ENCODE measurements at places on chromosomes 5 and 9.

- no peak for DNase-seq
Observed at GRCh38 chr5:10989577-10990263, 228.7 kb upstream of the DAP start.

DNA sequence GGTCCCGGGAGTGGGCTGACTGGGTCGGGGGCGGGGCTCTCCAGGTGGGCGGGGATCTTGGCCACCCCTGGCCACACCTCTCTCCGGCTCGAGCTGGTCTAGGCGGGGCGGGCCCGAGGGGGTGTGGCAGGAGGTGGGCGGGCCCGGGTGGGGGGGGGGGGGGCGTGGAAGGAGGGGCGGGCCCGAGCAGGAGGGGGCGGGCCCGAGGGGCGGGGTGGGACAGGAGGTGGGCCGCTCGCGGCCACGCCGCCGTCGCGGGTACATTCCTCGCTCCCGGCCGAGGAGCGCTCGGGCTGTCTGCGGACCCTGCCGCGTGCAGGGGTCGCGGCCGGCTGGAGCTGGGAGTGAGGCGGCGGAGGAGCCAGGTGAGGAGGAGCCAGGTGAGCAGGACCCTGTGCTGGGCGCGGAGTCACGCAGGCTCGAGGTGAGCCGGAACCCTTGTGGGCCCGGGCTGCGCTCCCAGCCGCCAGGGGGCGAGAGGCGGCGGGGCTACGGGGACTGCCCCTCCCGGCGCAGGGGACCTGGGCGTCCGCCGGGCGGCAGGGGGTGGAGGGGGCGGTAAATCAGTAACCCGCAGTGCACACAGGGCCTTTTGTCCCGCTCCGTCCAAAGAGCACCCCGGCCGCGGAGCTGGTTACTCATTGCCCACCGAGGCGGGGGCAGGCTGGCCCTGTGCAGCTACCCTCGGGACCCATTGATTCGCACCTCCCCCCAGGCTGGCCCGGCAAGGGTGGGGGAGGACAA, at the start of gene FGFR4:
Gene FGFR4 (plus strand): TSS at position 262 of the 744 bp plus-strand sequence. CDS start 2,688 bp downstream, outside the sequence.
- peak; percentile 36 for DNase-seq

DNA sequence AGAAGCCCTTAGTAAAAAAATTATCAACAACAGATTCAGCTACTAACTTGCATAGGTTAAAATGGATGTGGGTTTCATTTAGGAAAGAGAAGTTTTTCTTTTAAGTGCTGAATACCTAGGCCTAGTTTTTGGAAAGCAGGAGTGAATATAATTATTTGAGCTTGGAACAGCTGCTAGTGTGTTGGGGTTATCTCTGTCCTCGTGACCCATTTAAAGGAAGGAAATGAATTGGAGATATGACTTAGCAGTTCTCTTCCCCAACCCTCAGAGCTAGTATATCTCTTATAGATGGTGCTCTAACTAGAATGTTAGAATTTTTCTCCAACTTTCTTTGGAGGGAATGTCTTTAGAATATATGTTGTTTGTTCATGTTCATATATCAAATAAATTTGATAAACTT, 38.6 kb downstream of the ZNF366 start:
- DNase-seq: no peak

DNA sequence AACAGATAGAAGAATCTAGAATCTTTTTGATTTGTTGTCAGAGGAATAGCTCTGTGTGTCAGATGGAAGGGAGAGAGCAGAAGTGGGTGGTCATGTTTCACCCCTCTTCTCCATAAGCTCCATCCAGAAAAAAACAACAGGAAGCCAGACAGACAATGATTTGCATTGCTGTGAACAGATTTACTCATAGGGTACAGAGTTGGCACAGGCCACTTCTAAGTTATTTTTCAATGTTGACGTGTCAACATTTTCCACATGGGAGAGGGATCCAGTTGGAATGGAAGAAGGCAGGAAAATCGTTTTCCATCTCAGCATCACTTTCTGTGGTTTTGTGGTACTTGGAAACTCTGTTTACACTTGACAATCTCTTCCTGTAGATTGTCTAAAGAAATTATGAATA, 86.7 kb downstream of the INSYN2B start:
- no peak for DNase-seq

All from stimulated activated CD8-positive, alpha-beta memory T cell treated with anti-CD3 and anti-CD28 coated beads, Interleukin-15, amount 100 ng/mL, for 48 hours (primary cell).